HT1080 (cell line): ENCODE measurements at places on chromosomes 4 and X.
A peak's percentile ranks its signal among the peaks of the same experiment; 100 is the strongest.

DNA sequence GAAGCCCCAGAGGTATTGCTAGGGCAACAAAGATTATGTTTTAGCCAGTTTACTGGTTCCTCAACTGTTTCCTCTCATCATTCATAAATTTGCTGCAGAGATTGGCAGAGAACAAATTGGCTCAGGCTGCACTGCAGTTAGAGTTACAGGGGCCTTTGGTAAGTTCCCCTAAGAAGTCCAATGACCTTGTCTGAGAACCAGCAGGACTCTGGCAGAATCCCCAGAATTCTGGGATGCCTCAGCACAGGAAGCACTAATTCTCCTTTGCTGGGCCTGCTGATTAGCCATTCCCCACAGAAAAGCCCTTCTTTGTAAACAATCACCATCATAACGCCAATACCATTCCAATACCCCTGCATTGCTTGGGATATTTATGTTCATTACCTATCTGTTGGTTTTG, 151.3 kb downstream of the USP46 start:
- DNase-seq, result no peak

- DNase-seq, result no peak
Observed at GRCh38 chr4:56229947-56230346, 157.3 kb downstream of the AASDH start.

DNA sequence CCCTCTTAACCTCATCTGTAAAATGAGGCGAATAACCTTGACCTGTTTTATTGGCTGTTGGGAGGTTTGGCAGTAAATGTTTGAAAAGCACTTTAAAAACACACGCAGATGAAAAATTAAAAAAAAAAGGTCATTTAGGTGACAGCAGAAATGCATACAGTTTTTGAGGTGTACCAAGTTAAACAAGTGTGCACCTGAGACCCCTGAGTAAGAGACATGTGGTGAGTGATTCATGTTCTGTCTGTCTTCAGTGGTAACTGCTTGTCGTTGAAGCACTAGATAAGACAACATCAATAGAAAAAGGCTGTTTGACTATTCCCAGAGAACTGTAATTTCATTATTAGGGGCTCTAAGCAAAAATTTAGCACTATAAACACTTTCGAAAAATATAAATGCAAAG, 608.4 kb upstream of the PITX2 start:
- peak; percentile 49 for DNase-seq

DNA sequence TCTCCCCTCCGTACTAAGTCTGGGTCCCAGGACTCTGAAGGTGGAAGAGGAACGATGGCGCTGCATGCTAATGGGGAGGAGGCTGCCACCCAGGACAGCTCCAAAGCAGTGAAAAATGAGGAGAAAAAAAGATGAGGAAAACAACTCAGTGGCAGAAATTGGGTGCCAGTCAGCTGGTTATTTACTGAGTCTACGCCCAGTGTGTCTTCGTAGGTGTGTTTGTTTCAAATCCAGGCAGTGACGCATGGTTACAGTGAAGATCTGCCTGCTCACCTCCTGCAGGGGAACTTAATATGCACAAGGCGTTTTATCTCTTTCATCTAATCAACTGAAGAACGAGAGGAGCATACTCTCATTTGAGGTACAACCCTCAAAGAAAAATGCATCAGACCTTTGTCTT, 70.9 kb upstream of the FBXW7 start:
- DNase-seq, result no peak
